ENCODE measurements at places on chromosomes 13 and 19.

DNA sequence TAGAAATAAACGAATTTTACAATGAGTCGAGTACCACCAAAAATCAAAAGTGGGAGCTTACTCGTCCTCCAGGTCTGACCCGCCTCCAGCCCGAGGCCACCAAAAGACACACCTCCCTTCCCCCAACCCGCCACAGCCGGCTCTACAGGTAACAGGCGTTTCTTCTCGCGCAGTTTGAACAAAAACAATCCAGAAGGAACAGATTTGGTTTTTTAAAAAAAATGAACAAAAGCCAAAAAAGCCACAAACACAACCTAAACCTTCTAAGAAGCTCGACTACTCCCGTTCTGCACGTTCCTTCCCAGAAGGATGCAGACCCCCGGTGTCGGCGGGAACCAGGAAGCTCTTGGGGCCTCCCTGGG lies 671 bp downstream of the ZDHHC20 start:
- peak; percentile 14 for DNase-seq

- DNase-seq = no peak
Observed at GRCh38 chr13:24167666-24168391, 7.3 kb downstream of the SPATA13 start.

DNA sequence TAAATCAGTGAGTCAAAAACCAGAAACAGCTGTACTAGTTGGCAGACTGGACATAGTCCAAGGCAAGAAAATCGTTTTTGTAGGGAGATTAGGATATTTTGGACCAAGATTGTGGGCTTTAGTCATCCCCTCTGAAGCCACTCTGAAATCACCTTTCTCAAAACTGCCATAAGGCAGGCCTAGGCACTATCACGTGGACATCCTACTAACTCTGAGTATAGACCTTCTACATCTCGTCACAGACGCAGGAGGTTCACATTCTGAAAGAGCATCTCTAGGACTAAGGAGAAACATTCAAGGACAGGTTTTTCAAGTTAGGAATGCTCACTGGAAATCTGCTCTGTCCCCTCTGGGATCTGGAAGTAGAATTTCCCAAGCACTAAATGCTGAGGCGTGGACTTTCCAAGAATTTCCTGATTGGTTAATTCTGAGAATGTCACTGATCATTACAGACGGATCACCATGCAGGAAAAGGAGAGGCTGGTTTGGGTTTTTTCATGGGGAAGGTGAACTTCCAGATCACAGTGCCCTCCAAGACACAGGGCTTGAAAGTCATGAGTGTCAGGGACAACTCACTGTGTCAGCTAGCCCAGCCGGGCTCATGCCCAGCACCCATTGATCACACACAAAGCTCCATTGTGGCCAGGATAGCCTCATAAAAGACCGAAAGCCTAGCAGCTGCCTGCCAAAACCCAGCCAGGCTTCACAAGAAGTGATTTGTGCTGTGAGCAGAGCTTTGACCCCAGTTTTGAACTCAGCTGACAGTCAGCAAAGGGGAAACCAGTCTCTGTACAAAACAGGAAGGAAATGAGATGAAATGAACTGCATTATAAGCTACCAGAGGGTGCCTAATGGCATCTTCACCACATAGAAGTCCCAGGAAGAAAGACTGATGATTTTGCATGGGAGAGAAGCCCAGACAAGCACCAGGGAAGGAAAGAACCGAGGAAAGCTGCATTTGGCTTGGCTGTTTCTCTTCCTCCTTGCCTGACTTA lies 2.7 kb upstream of the RUBCNL start:
- no peak for DNase-seq

- no peak for DNase-seq
Observed at GRCh38 chr13:40522282-40522681, 144.2 kb downstream of the FOXO1 start.

DNA sequence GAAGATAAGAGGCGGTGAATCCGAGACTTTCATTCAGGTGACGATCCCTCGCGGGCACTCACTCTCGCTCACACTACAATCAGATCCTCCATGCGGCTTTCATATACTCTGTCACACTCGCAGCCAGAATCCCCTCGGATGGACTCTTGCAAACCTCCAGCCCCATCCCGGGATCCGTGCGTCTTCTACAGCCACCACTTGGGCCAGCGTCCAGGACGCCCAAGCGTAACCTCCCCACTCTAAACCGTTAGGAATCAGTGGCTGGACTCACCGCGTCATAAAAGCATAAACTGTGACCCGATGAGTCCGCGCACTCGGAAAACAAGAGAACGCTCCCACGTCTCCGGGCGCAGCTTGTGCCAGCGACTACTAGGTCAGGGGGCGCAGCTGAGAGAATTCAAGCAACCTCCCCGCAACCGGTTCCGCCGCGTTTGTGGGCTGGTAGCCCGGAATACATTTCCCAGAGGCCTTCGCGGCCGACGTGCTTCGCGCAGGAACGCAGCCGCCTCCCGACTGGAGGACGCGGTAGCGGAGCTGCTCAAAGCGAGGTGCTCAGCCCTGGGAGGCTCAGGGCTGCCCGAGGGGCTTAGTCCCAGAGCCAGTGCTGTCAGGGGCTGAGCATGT lies 27.6 kb downstream of the ZNF607 start:
- peak; percentile 72 for DNase-seq

DNA sequence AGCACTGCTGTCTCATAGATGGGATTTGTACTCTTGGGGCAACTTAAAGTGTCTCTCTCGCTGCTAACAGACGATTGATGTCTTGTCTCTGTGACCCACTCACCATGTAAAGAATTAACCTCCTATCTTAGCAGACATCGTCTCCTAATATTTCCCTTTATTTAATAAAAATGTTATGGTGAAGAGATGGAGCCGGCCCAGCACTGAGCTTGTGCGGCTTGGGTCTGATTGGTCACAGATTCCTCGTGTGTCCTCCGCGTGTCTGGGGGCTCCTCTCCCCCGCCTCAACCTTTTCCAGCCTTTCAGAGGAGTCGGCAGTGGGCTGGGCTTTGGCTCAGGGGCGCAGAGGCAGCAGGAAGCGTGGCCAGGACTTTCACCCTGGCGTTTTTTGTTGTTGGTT lies 13.2 kb upstream of the CRTC1 start:
- DNase-seq = no peak

- no peak for DNase-seq
Observed at GRCh38 chr19:58569943-58570670, 3.0 kb downstream of the MZF1 start.

DNA sequence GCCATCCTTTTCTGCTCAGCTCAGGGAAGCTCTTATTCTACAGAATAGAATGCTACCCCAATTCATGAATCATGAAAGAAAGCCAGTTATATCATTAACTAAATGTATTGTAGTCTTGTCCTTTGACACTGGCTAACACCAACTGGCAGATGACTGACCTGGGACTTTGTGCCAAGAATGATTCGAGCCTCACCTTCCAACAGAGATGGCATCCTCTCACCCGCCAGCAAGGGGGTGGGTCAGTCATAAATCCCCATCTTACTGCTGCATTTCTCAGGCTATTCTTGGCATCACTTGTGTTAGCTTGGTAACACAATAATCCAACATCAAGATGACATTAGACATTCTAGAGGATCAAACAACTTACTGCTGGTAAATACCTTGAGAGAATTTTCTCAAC lies 1239.8 kb upstream of the MIR17HG start:
- no peak for DNase-seq

- no peak for DNase-seq
Observed at GRCh38 chr19:13020002-13020414, 24.7 kb downstream of the NFIX start.

DNA sequence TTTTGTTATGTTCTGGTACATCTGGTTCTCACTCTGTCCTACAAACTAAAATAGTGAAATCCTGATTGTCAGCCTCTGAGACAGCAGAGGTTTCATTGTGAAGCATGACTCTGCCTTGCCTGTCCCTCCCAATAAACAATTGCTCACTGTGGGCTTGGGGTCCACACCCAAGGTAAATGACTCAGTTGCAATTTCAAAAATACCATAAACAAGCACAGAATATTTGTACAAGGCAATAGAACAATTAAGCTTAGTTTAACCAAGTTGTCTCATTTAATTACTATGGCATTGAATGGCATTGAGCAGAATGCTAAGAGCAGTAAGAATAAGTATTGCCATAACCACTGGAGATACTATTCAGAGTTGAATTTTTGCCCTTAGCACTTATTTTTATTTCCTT lies 353.6 kb downstream of the SPRY2 start:
- no peak for DNase-seq

DNA sequence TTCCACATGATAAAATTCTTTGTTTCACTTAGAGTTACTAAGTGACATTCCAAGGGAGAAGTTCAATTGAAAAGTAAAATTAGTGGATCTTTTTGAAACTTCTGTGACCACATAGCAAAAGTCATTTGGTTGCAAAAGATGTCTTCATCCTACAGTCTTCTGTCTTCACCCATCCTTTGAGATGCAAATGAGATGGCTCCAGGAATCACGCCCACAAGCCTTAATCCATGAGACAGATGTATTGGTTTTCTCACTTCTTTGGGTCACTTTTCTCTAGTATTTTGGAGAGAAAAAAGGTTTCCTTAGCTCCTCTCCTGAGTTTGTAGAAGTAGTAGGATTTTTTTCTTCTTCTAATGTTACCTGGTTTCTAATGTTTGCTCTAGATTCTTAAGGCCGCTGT lies 259.5 kb upstream of the SLC10A2 start:
- no peak for DNase-seq

All from activated CD4-positive, alpha-beta T cell treated with anti-CD3 and anti-CD28 coated beads for 1 hour (primary cell).